ENCODE measurements at places on chromosomes 6 and 20. TPM values are rescaled to one million over a fixed set of nuclear protein-coding genes. Genes with fewer than 3 reads are reported as not detected.

- no peak overlapping the region for H3K4me3 ChIP-seq
- DNase-seq: no peak
- peaks cover 2% of the 10 kb centered on the region for H3K4me1 ChIP-seq
- no peak overlapping the region for H3K27ac ChIP-seq
- H3K36me3 ChIP-seq: no peaks in the 10 kb centered on the region
- H3K27me3 ChIP-seq: peaks cover 4% of the 10 kb centered on the region
Observed at GRCh38 chr20:35290887-35291417, 1.3 kb downstream of the FAM83C start.

DNA sequence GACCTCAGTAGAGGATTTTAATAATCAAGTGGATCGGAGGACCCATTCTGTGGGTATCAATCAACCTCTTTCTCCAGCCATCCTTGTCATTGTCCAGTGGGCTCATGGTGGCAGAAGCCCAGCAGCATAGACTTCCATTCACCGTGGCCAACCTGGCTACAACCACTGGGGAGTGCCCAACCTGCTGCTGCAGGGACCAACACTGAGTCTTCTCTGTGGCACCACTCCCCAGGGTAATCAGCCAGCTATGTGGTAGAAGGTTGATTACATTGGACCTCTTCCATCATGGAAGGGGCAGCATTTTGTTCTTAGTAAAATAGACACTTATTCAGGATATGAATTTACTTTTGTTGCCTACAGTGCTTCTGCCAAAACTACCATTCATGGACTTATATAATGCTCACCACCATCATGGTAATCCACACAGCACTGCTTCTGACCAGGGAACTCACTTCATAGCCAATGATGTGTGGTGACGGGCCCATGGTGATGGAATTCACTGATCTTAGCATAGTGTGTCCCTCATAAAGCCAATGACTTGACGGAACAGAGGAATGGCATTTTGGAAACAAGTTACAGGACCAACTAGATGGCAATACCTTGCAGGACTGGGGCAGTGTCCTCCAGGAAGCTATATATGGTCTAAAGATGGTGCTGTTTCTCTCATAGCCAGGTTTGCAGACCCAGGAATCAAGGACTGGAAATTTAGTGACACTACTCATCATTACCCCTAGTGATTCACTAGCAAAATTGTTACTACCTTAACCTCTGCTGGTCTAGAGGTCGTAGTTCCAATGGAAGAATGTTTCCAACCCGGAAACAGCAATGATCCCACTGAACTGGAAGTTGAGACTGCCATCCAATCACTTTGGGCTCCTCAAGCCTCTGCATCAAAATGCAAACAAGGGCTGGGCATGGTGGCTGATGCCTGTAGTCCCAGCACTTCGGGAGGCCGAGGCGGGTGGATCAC, 7.6 kb downstream of the CD24 start:
- peaks cover 11% of the 10 kb centered on the region for H3K27me3 ChIP-seq
- no peaks in the 10 kb centered on the region for H3K36me3 ChIP-seq
- no peaks in the 10 kb centered on the region for H3K4me1 ChIP-seq
- no peak overlapping the region for H3K4me3 ChIP-seq
- no peak for DNase-seq
- H3K27ac ChIP-seq: no peak overlapping the region

GRCh38 chr6:90397929-90398674, 101.5 kb upstream of the BACH2 start:
- DNase-seq: peak; percentile 94
- H3K4me1 ChIP-seq: peaks cover 92% of the 10 kb centered on the region
- no peaks in the 10 kb centered on the region for H3K27me3 ChIP-seq
- peak overlapping the region; percentile 93 for H3K27ac ChIP-seq
- peak overlapping the region; percentile 71 for H3K4me3 ChIP-seq
- H3K36me3 ChIP-seq: peaks cover 4% of the 10 kb centered on the region

GRCh38 chr6:155881826-155882526, 426.3 kb upstream of the NOX3 start:
- no peak overlapping the region for H3K4me3 ChIP-seq
- H3K27ac ChIP-seq: peak overlapping the region; percentile 26
- no peaks in the 10 kb centered on the region for H3K36me3 ChIP-seq
- H3K27me3 ChIP-seq: no peaks in the 10 kb centered on the region
- peaks cover 22% of the 10 kb centered on the region for H3K4me1 ChIP-seq

DNA sequence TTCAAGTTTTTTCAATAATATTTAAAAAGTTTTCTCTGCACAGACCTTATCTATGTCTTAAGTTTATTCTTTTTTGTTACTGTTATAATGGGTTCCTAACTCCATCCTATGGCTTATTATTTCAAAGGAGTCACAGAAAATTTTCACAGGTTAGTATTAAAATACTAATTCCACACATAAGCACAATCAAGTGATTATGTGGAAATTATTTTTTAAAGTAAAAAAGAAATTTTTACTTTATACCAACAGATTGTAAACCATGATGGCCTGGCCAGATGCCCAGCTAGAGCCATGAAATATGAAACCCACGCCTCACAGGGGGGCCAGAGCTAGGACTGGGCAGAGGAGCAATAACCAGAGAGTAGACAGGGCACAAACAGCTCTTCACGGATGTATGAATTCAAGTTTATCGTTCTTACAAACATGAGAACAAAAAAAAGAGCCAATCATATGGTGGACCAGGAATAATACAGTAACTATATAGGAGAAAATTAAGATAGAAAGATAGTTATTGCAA, 34.0 kb downstream of the NUDT3 start:
- H3K27ac ChIP-seq: no peak overlapping the region
- no peaks in the 10 kb centered on the region for H3K27me3 ChIP-seq
- no peaks in the 10 kb centered on the region for H3K36me3 ChIP-seq
- no peak for DNase-seq
- peaks cover 30% of the 10 kb centered on the region for H3K4me1 ChIP-seq

Gene INSM1
- total RNA-seq: 6.7 TPM

DNA sequence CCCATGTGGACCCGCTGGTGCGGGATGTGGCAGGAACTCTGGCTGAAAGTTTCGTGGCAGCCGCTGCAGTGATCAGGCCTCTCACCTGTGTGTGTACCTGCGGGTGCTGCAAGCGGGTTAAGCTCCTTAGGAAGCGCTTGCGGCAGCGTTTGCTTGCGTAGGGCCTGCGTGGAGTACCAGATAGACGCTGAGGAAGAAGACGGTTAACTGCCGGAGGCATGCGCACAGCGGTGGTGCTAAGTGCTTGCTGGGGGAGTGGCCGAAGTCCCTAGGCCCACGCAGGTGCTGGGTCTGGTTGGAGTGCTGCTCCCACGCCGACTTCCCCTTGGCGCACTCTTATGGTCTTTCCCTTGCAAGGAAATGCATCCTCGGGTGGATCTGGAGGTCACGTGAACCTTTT, 23.0 kb downstream of the ZSCAN31 start:
- no peaks in the 10 kb centered on the region for H3K4me1 ChIP-seq
- H3K36me3 ChIP-seq: no peaks in the 10 kb centered on the region
- DNase-seq: no peak
- no peak overlapping the region for H3K4me3 ChIP-seq
- H3K27me3 ChIP-seq: peaks cover 18% of the 10 kb centered on the region

DNA sequence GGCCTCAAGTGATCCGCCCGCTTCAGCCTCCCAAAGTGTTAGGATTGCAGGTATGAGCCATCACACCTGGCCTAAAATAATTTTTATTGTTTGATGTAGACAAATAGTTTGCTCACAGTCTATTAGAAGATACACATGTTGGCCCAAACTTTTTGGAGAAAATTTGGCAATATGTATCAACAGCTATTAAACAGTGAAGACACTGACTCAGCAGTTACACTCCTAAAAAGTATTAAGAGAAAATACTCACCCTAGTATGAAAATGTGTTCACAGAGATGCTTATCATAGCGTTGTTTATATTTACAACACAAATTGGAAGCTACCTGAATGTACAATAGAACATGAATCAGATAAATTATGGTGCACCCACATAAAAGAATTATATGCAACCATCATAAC, 173.1 kb downstream of the WDR27 start:
- no peak for DNase-seq
- H3K4me1 ChIP-seq: peaks cover 13% of the 10 kb centered on the region
- no peak overlapping the region for H3K4me3 ChIP-seq

DNA sequence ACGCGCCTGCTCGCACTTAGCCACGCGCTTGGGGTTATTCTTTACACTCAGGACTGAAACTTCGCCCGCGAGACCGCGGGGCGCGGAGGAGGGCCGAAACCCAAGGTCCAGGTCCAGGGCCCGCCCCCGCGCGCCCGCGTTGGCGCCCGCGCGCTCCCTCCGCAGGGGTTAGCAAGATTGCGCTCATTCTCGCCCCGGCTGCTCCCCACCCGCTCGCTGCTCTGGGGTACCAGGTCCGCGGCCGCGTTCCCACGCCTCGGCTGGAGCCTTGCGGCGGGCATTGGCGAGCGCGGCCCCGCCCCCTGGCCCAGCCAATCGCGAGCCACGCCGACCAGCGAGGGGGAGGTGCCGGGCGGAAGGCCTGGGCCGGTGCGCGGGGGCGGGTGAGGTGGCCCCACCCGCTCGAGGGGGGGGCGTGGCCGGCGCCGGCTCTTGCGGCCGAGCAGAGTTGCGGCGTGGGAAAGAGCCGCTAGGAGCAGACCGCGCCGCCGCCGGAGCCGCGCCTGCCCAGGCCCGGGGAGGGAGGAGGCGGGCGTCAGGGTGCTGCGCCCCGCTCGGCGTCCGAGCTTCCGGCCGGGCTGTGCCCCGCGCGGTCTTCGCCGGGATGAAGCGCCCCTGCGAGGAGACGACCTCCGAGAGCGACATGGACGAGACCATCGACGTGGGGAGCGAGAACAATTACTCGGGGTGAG, at the start of gene HEY2:
Gene HEY2, plus strand, starts transcription at position 460 of the 692 bp plus-strand sequence. Its CDS starts 145 bp downstream, at position 605.
- H3K27me3 ChIP-seq: peaks cover 67% of the 10 kb centered on the region
- DNase-seq: peak; percentile 88
- H3K36me3 ChIP-seq: no peaks in the 10 kb centered on the region
- peaks cover 29% of the 10 kb centered on the region for H3K4me1 ChIP-seq
- no peak within 1 kb of the TSS for H3K27ac ChIP-seq

DNA sequence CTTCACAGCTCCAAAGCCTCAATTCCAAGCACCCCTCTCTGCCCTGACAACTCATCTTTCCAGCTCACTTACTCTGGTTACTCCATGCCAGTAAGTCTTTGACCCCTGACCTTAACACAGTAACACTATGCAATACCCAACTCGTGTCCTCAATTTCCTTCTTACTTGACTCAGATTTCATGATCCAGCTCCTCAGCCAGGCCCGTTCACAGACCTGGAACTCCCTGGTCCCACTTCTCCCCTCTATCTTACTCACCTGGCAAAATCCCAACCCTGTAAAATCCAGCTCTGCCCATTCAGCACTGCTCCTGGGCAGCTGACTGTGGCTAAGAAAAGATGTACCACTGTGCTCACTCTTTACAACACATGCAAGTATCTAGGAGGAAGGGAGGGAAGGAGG, 7.9 kb downstream of the GNL1 start:
- H3K36me3 ChIP-seq: peaks cover 35% of the 10 kb centered on the region
- no peak overlapping the region for H3K4me3 ChIP-seq
- H3K27me3 ChIP-seq: no peaks in the 10 kb centered on the region
- DNase-seq: no peak
- H3K27ac ChIP-seq: no peak overlapping the region

DNA sequence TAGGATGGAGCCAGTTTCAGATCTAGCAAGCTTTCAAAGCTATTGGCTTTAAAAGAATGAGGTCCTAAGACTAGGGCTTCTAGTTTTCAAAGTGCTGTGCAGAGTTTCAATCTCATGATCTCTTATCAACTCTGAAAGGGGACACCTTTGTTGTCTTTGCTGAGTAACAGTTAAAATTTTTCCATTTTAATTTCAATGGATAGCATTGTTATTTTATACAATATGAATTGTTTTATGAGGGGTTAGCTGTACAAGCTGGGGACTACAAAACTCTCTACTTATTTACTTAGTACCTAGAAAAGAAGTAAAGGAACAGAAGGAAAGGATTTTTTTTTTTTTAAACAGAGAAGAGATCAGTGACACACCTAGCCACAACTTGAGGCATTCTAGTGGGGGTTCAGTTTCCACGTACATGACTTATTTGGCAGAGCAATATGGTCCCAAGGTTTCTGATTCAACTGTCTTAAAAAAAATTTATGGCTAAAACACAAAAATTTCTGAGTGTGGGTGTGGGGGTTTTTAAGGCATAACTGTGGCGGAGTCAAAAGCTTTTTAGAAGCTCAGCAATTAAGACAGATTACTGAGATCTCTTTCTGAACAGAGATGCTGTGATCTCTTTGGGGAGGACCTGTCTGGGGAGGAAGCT, 46.1 kb upstream of the JAG1 start:
- no peaks in the 10 kb centered on the region for H3K36me3 ChIP-seq
- no peak overlapping the region for H3K4me3 ChIP-seq
- no peaks in the 10 kb centered on the region for H3K4me1 ChIP-seq
- H3K27ac ChIP-seq: no peak overlapping the region
- no peak for DNase-seq

- H3K27me3 ChIP-seq: no peaks in the 10 kb centered on the region
- H3K4me1 ChIP-seq: peaks cover 82% of the 10 kb centered on the region
Observed at GRCh38 chr6:75612434-75612833, 10.8 kb downstream of the SENP6 start.

DNA sequence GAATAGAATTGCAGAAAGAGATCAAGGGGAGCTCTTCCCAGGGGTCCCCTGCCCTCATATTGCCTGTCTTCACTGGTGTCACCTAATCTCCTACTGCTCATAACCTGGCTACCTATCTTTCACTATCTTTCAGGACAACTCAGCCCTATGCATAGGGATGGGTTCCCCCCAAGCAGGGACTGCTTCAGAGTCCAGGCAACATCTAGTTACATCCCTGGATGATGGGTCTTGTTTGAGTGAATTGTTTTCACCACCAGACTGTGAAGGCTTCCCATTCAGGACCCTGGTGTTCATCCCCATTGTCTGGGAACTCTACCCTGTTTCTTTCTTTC, 850 bp upstream of the HECA start:
- H3K4me3 ChIP-seq: no peak overlapping the region
- no peaks in the 10 kb centered on the region for H3K27me3 ChIP-seq
- no peak for DNase-seq
- H3K27ac ChIP-seq: peak overlapping the region; percentile 68
- peaks cover 56% of the 10 kb centered on the region for H3K4me1 ChIP-seq
- H3K36me3 ChIP-seq: peaks cover 28% of the 10 kb centered on the region

- no peak overlapping the region for H3K4me3 ChIP-seq
- DNase-seq: no peak
- H3K27ac ChIP-seq: no peak overlapping the region
- H3K4me1 ChIP-seq: no peaks in the 10 kb centered on the region
Observed at GRCh38 chr20:15236812-15237211, 899.4 kb upstream of the FLRT3 start.

Gene RAB22A
- total RNA-seq: 12.0 TPM

Gene LST1
- total RNA-seq: 15.7 TPM

GRCh38 chr6:160735523-160735922, 33.5 kb downstream of the PLG start:
- no peak overlapping the region for H3K4me3 ChIP-seq
- no peaks in the 10 kb centered on the region for H3K36me3 ChIP-seq
- H3K27me3 ChIP-seq: no peaks in the 10 kb centered on the region
- DNase-seq: no peak
- no peaks in the 10 kb centered on the region for H3K4me1 ChIP-seq

GRCh38 chr6:506508-506907, 115.0 kb downstream of the IRF4 start:
- peak overlapping the region; percentile 100 for H3K27ac ChIP-seq
- H3K36me3 ChIP-seq: peaks cover 24% of the 10 kb centered on the region
- DNase-seq: peak; percentile 76
- H3K4me3 ChIP-seq: peak overlapping the region; percentile 30

Gene RBCK1
- total RNA-seq: 139 TPM

Gene NKX2-2
- not detected for total RNA-seq

GRCh38 chr20:63618291-63618980, 8.5 kb downstream of the GMEB2 start:
- H3K4me1 ChIP-seq: peaks cover 13% of the 10 kb centered on the region
- H3K27ac ChIP-seq: no peak overlapping the region
- H3K36me3 ChIP-seq: peaks cover 25% of the 10 kb centered on the region
- no peaks in the 10 kb centered on the region for H3K27me3 ChIP-seq
- no peak overlapping the region for H3K4me3 ChIP-seq

Gene HSF2
- 16.0 TPM for total RNA-seq
